ENCODE measurements at places on chromosomes 13 and 19.

DNA sequence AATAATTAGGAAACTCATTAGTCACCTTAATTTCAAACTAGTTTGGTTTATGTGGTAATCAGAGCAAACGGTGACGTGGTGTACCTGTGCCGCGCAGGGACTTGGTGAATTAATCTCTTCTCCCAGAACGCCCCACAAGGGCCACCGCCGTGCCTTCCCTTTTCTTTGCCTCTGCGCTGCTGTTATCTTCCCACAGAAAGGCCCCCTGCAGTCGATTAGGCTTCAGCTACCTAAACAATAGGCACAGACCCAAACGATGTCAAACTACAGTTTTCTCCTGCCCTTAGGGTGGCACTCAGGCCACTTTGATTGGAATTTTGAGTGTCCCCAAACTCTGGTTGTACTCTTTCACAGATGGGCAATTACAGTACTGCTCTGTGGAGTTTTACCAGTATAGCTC, 115.5 kb downstream of the GGACT start:
- DNase-seq, result no peak

DNA sequence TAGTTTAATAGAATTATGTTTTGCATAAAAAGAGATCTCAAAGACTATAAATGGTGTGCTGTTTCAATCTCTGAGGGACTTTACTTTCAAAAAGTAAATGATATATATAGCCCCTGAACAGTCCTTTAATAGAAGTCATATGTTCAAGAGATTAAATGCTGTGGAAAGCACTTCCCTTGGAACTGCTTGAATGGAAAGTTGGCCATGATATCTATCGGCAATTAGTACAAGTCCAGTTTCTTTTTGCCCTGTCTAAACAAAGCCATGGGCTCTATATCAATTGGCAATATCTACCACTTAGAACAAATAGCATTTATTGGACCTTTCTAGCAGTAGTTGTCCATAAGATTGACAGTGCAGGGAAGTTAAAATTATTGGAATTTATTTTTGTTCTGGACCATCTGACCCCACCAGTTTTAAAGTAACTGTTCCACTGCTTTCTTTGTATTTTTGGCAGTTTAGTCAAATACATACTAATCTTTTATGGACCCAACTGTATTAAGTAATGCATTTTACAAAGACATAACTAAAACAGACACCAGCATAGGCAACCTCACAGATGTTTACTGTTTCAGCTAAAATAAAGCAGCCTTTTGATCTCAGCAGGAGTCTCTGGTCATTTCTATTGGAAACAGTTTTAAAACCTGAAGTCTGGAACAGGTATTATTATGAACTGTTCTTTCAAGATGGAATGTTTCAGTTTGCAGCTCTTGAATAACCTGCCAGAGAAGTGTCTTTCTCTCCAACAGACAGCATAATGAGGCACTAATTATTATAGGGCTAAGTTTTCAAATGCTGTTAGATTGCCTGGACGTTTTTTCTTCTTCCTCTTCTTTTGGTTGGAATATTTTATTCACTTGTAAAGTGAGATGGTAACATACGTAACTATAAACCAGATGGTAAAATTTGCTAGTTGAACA, 282.6 kb downstream of the DCLK1 start:
- no peak for DNase-seq

- DNase-seq, result no peak
These were observed 18.8 kb upstream of the KL start for GRCh38 chr13:32997399-32997798.

DNA sequence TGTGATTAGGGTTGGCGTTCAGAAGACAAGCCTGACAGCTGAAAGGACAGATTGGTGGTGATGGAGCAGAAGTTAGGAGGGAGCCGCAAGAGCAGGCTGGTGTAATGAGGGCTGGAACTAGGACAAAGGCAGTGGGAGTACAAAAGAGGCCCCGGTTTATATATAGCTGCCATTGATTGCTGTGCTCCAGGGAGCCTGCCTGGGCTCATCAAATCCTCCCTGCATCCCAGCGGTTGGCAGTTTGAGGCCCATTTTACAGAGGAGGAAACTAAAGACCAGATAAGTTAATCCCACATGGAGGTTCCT, 123.7 kb downstream of the CACNA1A start:
- no peak for DNase-seq

DNA sequence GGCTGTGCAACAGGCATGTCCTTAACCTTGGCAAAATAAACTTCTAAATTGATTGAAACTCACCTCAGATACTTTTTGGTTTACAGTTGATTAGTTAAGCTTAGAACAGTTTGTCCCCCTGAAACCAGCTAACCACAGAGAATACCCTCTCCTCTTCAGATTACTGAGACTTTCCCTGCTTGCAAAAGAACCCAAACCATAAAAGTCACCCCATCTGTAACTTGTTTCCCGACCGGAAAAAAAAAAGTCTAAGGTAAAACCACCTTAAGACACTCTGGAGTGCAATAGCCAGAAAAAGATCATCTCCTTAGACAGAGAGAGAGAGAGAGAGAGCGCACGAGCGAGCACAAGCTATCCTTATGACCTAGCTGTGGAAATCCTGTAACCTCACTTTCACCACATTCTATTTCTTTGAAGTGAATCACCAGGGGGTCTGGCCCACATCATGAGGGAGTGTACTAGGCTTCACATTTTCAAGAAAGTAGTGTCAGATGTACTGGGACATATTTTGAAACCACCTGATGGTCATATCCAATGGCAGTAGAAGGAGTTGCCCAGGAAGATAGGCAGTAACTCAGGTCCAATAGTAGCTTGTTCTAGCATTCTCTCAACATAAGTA, 11.1 kb upstream of the GTF2F2 start:
- DNase-seq, result no peak

- DNase-seq, result no peak
These were observed 814.2 kb upstream of the SLITRK5 start for GRCh38 chr13:86856991-86857390.

DNA sequence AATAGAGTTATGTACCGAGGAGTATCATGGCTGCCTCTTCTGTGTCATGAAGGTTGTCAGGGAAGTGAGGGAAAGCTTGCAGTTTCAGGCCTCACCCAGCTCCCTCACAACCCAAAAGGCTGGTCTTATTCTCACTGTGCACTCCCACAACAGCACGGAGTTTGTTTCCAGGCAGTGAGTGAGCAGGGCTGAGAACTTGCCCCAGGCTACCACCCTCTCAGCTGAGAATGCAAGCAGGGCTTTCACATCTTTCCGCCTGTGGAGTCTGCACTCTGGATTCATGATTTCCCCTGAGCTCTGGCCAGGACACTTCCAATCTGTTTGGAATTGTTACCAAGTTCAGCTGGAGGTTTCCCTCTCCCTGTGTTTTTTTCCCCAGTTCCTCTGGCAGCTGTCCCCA, 2284.7 kb upstream of the PCDH20 start:
- DNase-seq, result no peak

- no peak for DNase-seq
These were observed 30.3 kb downstream of the USPL1 start for GRCh38 chr13:30647824-30648521.

GRCh38 chr19:19429361-19429760, 23.9 kb downstream of the GATAD2A start:
- no peak for DNase-seq

DNA sequence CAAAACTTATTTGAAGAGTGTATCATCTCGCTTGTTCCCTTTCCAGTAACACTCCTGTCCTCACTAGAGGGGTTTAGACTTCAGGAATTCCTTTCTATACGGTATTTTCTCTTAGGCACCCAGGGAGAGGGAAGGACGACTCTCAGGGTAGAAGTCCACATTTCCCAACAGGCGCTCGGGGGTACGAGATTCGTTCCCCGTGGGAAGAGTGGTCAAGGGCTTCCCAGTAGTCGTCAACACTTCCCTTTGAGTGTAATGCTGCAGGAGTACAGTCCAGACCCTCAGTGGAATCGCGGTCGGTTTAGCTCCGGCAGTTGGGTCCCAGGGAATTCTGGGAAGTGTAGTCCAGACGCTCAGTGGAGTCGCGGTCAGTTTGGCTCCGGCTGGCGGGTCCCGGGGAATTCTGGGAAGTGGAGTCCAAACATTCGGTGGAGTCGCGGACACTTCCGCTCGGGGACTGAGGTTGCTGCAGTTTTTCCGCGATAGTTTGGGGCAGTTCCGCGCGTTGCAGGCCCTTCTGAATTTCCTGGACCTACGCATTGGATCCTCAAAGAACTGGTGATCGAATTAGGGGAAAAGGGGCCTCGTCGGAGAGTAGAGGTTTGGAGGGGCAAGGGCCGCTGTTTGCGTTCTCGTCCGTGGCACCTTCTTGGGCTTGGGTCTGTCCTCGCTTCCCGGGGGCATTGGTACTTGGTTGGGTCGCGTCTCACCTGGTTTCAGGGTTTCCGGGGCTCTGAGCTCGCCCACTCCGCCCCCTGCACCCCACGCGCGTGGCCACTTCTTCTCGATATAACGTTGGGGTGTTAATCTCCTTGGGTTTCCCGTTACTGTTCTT, at the start of gene ZNF224:
TSS of gene ZNF224 (plus strand) at position 431 of the 835 bp plus-strand sequence. CDS start 3,513 bp downstream, outside the sequence.
- DNase-seq, result no peak

DNA sequence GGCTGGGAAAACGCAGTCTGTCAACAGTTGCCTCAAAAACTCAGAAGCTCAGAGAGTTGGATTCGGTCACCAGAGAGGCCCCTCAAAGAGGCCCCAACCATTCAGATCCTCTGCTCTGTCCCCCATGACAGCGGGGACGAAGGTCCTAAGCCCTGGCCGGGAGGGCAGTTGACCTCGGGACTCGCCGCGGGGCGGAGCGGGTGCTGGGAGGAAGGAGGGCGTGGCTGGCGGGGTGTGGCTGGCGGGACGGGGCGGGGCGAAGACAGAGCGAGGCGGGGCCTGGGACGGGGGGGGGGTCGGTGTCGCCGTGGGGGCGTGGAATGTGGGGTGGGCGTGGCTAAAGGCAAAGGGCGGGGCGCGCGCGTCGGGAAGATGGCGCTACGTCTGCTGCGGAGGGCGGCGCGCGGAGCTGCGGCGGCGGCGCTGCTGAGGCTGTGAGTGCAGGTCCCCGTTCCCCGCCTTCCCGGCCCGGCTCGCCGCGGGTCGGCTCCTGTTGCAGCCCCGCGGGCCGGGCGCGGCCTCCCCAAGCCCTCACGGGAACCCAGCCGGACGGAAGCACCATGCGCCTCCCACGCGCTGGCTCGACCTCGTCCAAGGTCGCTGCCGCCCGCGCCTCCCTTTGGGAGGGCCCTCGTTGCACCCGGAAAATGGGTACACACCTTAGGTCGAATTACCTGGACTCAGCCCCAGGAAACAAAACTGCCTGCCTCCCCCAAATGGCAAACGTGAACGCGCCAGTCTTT, 105.2 kb downstream of the TM9SF2 start:
- DNase-seq, result no peak

DNA sequence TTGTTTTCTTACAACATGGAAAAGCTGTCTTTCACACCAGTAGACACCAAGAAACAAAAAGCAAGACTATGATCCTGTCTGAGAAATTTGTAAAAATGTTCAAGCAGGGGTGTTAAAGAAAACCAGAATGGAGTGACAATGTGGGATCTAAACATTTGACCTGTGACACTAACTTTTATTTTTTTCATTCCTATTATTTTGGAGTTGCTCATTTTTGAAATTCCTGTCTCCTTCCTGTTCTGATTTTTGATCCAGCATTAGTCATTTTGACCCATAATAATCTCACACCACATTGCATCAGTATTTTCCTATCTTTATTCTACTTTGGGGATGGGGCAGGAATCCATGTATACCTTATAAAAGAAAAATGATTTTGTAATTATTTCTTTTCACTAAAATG, 164.2 kb downstream of the DLEU7 start:
- no peak for DNase-seq

- DNase-seq, result no peak
These were observed 39.5 kb downstream of the PCCA start for GRCh38 chr13:100128373-100128772.

DNA sequence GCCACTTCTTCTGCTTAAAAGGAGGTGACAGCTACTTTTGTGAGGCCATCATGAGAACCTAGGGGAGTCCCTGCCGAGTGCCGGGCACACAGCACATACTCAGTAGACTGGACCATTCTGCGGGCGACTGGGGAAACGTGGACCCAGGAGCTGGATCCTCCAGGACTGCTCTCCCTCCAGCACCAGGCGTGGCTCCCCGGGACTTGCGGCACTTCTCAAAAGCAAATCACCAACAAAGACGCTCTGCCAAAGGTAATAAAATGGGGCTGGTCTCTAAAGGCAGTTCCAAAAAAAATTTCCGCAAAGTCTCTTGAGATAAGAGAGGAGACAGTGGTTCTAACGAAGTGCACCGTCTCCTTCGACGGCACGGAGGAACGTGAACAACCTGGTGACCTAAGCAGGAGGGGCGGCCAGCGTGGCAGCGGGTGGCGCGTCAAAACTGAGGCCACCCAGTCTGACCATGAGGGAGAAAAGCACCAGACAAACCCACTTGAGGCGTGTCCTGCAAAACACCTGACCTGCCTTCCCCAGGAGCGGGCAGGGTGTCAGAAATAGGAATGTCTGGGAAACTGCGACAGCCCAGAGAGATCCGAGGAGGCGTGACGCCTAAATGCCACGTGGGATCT, 1.4 kb upstream of the TMPRSS9 start:
- DNase-seq, result no peak

DNA sequence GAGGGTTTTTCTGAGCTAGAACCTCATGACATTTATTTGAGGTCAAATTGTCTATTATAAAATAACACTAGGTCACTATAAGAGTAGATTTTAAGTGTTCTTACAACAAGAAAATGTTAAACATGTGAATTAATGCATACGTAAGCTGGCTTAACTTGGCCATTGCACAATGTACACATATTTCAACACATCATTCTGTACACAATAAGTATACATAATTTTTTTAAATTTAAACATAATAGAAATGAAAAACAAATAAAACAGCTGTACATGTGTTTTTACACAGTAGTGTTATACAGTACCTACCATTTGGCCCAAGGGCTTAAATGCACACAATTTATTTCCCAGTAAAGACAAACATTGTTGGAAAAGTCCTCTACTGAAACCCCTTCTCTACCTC, 269.9 kb downstream of the DACH1 start:
- DNase-seq, result no peak

DNA sequence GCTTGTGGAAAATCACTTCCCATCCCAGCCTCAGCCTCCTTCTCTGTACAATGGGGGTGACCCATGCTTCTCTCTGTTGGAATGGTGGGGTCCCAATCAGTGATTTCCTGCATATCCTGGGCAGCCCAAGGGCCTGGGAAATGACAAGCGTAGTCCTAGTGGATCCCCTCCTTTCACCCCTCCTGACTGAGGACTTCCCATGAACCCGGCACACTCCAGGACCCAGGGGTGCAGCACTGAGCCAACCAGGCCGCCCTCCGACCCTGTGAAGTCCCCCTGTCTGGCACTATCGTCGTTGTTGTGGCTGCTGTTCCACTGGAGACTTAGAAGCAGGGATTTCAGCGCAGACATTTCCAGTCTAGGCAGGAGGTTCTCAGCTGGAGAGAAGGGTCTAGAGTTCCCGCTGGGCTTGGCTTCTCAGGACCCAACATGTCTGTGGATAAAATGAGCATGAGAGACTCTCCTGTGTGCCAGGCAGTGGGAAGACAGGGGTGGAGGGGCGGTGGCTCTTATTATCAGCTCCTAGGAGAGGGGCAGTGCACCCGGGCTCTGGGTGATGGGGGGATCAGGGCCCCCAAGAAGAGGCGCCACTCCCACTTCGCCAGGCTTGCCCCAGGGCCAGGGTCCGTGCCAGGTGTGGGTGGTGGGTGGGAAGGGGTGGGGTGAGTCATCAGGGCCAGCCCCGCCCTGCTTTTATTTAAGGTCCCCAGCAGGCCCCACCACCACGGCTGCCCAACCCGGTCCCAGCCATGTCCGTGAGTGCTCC, at the start of gene LGALS7B:
TSS of gene LGALS7B (plus strand) at position 723 of the 766 bp plus-strand sequence. CDS start at position 750, 27 bp downstream.
- DNase-seq, result no peak

GRCh38 chr13:79365981-79366380, 40.1 kb downstream of the RBM26 start:
- DNase-seq, result no peak
